ENCODE measurements at places on chromosomes 4 and X. TPM values are rescaled to one million over a fixed set of nuclear protein-coding genes. Genes with fewer than 3 reads are reported as not detected.

The GAGE13 gene
- total RNA-seq: not detected

The CPXCR1 gene
- not detected for total RNA-seq

The MAGEA6 gene
- total RNA-seq: not detected

The RPS6KA6 gene
- not detected for total RNA-seq

The SSR4 gene
- total RNA-seq: 281 TPM

The RAB40AL gene
- 0.44 TPM for total RNA-seq

The NXF2B gene
- total RNA-seq: not detected

The PDE5A gene
- total RNA-seq: 0.10 TPM

The TLR2 gene
- 1.0 TPM for total RNA-seq

The PWWP3B gene
- not detected for total RNA-seq

The HSFX4 gene
- total RNA-seq: not detected

DNA sequence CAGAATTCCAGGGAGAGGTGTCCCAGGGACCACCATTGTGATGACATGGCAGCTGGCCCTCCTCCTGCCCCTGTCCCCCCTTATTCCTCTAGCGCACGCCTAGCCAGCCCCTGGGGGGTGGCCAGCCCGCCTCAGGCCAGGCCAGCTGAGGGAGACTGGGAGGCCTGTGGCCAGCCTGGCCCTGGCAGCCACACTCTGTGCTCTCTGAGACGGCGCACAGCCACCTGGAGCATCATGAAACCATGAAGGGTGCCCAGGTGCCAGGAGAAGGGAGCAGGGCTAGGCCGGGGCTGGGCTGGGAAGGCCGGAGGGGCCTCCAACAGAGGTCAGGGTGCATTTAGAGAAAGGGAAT, 14.4 kb upstream of the DUSP9 start:
- H3K4me3 ChIP-seq: no peak overlapping the region
- H3K27ac ChIP-seq: no peak overlapping the region
- DNase-seq: no peak
- no peaks in the 10 kb centered on the region for H3K4me1 ChIP-seq
- H3K36me3 ChIP-seq: no peaks in the 10 kb centered on the region

DNA sequence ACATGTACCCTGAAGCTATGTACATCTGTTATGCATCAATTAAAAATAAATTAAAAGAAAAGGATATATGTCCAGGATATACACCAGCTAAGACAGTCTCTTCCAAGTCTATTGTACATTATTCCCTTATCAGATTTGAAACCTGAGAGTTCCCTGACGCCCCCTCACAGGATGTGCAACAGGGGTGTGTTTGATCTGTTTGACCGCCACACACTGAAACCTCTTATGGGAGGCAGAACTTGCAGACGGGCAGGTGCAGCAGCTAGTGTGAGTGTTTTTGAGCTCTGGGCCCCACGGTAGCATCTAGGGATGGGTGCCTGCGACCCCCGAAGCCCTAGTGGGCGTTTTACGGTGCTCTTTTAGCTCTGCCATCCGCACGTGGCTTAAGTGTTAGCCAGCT, 4.7 kb downstream of the XG start:
- H3K4me1 ChIP-seq: no peaks in the 10 kb centered on the region
- no peaks in the 10 kb centered on the region for H3K36me3 ChIP-seq
- no peak overlapping the region for H3K27ac ChIP-seq
- no peak overlapping the region for H3K4me3 ChIP-seq
- peaks cover 4% of the 10 kb centered on the region for H3K27me3 ChIP-seq

GRCh38 chrX:45077748-45078424, 122.8 kb downstream of the DIPK2B start:
- H3K27ac ChIP-seq: peak overlapping the region; percentile 76
- no peaks in the 10 kb centered on the region for H3K27me3 ChIP-seq
- H3K36me3 ChIP-seq: peaks cover 18% of the 10 kb centered on the region
- peak overlapping the region; percentile 45 for H3K4me3 ChIP-seq
- DNase-seq: no peak
- H3K4me1 ChIP-seq: peaks cover 30% of the 10 kb centered on the region

DNA sequence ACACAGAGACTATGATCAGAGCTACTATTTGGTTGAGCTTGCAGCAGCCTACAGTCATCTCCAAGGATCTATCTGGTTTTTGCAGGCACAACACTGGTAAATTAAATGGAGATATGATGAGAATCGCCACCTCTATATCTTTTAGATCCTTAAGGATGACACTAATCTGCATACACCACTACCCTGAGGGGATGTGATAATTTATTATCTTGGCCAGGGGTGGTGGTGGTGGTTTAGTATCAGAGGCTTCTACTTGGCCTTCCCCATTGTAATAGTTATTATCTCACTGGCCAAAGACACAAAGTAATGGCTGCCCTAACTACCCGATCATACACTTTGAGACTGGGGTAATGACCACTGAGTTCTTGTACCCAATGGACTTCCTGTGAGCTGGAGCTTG, 21.2 kb downstream of the CCDC160 start:
- H3K36me3 ChIP-seq: no peaks in the 10 kb centered on the region
- no peak overlapping the region for H3K4me3 ChIP-seq
- H3K4me1 ChIP-seq: peaks cover 5% of the 10 kb centered on the region
- H3K27me3 ChIP-seq: no peaks in the 10 kb centered on the region

- peaks cover 8% of the 10 kb centered on the region for H3K36me3 ChIP-seq
- H3K27me3 ChIP-seq: no peaks in the 10 kb centered on the region
- no peak for DNase-seq
Measured at GRCh38 chr4:56425518-56425917, 9.9 kb downstream of the PPAT start.

DNA sequence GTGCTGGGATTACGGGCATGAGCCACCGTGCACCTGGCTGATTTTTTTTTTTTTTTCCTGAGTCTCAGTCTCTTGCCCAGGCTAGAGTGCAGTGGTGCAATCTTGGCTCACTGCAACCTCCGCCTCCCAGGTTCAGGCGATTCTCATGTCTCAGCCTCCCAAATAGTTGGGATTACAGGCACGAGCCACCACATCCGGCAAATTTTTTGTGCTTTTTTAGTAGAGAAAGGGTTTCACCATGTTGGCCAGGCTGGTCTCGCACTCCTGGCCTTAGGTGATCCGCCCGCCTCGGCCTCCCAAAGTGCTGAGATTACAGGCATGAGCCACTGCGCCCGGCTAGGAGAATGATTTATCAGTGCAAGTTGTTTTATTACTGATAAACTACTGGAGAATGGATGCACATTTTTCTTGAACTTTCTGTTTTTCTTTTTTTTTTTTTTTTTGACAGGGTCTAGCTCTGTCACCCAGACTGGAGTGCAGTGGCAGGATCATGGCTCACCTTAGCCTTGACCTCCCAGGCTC, 39.7 kb upstream of the DHRSX start:
- DNase-seq: no peak
- no peaks in the 10 kb centered on the region for H3K36me3 ChIP-seq
- no peaks in the 10 kb centered on the region for H3K27me3 ChIP-seq

DNA sequence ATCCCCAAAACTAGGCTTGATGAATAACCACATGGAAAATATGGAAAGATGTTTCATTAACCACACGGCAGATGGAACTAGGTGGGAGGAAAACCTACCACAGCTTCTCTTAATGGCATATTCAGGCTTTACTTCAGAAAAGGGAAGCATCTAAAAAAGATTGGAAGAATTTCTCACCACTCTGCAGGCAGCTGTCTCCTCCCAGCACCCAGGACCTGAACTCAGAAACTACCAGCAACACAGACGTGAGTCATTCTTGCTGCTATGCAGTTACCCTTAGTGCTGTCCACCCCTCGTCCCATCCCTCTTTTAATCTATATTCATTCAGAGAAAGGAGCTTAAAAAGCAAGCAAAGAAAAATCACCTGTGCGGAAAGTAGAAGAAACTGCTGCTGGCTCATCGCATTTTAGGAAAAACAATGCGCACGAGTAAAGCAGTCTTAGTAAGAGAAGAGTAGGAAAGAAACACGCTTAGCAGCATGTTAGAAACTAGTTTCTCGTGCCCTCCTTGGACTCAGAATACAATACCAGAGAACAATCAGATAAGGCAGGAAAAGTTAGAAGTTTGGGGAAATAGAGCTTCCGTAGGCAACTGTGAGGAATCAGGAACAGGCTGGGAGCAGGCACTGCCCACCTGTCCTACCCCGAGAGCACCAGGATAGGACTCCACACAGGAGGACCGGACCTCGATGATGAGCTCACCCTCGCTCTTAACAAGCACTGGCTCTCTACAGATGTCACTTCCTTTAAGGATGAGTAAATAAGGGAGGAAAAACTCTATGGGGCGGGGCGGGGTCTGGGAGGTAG, 48.1 kb upstream of the ENPP6 start:
- peaks cover 76% of the 10 kb centered on the region for H3K4me1 ChIP-seq
- no peaks in the 10 kb centered on the region for H3K27me3 ChIP-seq
- H3K4me3 ChIP-seq: peak overlapping the region; percentile 67
- H3K36me3 ChIP-seq: no peaks in the 10 kb centered on the region
- no peak for DNase-seq
- H3K27ac ChIP-seq: peak overlapping the region; percentile 74

- peaks cover 4% of the 10 kb centered on the region for H3K36me3 ChIP-seq
- H3K27ac ChIP-seq: no peak overlapping the region
- no peak for DNase-seq
- no peak overlapping the region for H3K4me3 ChIP-seq
- H3K4me1 ChIP-seq: peaks cover 19% of the 10 kb centered on the region
Measured at GRCh38 chr4:145183023-145183422, 2.6 kb upstream of the OTUD4 start.

GRCh38 chr4:108779958-108780357, 17.1 kb upstream of the ETNPPL start:
- DNase-seq: no peak
- H3K4me3 ChIP-seq: no peak overlapping the region
- H3K36me3 ChIP-seq: no peaks in the 10 kb centered on the region
- H3K4me1 ChIP-seq: no peaks in the 10 kb centered on the region

GRCh38 chr4:101127176-101127790, 220.0 kb downstream of the PPP3CA start:
- DNase-seq: no peak
- H3K36me3 ChIP-seq: peaks cover 2% of the 10 kb centered on the region
- no peak overlapping the region for H3K27ac ChIP-seq
- H3K4me3 ChIP-seq: no peak overlapping the region
- H3K4me1 ChIP-seq: peaks cover 6% of the 10 kb centered on the region

GRCh38 chrX:49695276-49696180, at the start of gene PAGE1:
PAGE1 (minus strand) TSS chrX:49695984; CDS start chrX:49694770, 1,214 bp downstream.
- H3K4me1 ChIP-seq: no peaks in the 10 kb centered on the region
- H3K4me3 ChIP-seq: no peak within 1 kb of the TSS
- DNase-seq: no peak
- no peaks in the 10 kb centered on the region for H3K27me3 ChIP-seq
- no peaks in the 10 kb centered on the region for H3K36me3 ChIP-seq
- H3K27ac ChIP-seq: no peak within 1 kb of the TSS

GRCh38 chrX:24846550-24847150, 152.9 kb downstream of the POLA1 start:
- H3K36me3 ChIP-seq: peaks cover 5% of the 10 kb centered on the region
- H3K27ac ChIP-seq: no peak overlapping the region
- H3K4me3 ChIP-seq: no peak overlapping the region

- no peaks in the 10 kb centered on the region for H3K27me3 ChIP-seq
- H3K4me3 ChIP-seq: no peak overlapping the region
- H3K36me3 ChIP-seq: peaks cover 37% of the 10 kb centered on the region
- H3K4me1 ChIP-seq: peaks cover 45% of the 10 kb centered on the region
- DNase-seq: no peak
Measured at GRCh38 chrX:13721371-13721770, 13.0 kb downstream of the TRAPPC2 start.

DNA sequence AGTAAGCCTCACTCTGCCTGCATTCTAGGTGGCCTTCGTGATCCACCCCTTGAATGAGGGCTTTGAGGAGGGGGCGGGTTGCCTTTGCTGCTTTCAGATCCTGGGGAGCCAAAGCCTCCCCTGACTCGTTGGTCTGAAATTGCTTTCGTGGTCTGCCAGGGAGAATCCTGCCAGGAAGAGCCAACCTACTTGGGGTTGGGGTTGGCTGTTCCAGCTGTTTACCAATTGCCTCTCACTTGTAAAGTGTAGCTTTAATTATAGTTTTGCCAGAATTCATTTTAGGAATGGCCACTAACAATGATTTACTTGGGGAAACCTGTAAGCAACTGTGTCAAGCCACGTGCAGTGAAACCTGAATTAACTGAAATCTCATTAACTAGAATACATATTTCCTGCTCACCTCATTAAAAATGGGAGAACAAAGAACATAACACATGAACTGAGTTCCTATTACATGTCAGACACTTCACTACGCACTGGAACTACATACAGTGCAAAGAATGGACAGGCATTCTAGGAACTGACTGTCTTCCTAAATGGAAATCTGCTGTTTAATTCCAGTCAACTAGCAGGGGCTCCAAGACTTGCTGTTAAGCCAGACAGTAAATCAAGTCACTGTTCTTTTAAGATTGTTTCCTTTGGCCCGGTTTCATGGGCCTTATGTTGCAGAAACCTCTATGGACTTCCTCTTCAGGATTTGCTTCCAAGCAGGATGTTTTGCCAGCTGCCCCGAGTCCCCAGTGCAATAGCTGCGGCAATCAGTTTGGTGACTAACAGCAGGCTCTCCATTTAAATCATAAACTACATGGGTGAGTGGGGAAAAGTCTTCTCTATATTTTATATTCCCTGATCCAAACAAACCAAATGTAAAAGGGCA, 16.4 kb upstream of the NKRF start:
- no peak overlapping the region for H3K4me3 ChIP-seq
- H3K27ac ChIP-seq: no peak overlapping the region
- peaks cover 17% of the 10 kb centered on the region for H3K36me3 ChIP-seq

- no peaks in the 10 kb centered on the region for H3K4me1 ChIP-seq
- H3K4me3 ChIP-seq: no peak overlapping the region
- DNase-seq: no peak
- H3K27ac ChIP-seq: no peak overlapping the region
Measured at GRCh38 chrX:104187931-104188330, 21.7 kb downstream of the FAM199X start.

GRCh38 chr4:114229706-114230105, 250.3 kb upstream of the ARSJ start:
- no peak overlapping the region for H3K27ac ChIP-seq
- H3K4me3 ChIP-seq: no peak overlapping the region
- no peaks in the 10 kb centered on the region for H3K4me1 ChIP-seq

GRCh38 chr4:185437809-185438208, 12.0 kb upstream of the UFSP2 start:
- H3K36me3 ChIP-seq: no peaks in the 10 kb centered on the region
- no peak for DNase-seq
- H3K27me3 ChIP-seq: peaks cover 8% of the 10 kb centered on the region
- H3K4me3 ChIP-seq: no peak overlapping the region
- no peaks in the 10 kb centered on the region for H3K4me1 ChIP-seq
- no peak overlapping the region for H3K27ac ChIP-seq

DNA sequence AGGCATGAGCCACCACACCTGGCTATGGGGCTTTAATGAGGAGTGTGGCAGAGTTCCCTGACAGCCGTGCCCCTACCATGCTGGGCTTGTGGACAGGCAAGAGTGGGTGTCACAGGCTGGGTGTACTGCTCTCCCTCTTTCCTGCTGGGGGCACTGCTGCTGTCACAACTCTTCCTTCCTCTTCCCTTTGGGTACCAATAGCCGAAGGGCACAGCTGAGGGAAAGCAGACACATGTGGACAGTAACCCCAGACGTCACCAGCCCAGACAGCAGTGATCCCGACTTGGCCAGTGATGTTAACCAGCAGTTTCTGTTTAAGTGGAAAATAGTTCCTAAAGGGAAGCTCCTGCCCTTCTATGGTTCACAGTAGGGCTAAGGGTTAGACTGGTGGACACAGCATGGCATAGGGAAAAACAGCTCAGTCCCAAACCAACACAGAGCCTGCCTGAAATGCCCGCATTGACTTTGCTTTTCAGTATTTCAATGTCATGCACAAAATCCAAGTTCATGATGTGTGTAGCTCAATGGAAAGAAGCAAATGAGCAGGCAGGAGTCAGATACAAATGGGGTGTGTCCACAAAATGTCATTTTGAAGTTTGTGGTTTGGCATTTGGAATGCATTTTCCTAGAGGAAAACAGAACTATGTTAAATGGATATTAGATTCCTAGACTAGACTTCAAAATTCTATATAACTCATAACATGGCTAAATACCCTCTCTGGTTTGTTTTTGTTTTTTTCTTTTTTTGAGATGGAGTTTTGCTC, 24.9 kb upstream of the DDX3X start:
- DNase-seq: no peak
- H3K4me3 ChIP-seq: no peak overlapping the region
- no peaks in the 10 kb centered on the region for H3K4me1 ChIP-seq
- H3K27ac ChIP-seq: no peak overlapping the region
- H3K36me3 ChIP-seq: no peaks in the 10 kb centered on the region

All from activated T-helper 1 cell treated with anti-CD3 and anti-CD28 coated beads, Interleukin-12 subunit alpha, Interleukin-12 subunit beta, Interleukin-2, Interleukin-4 antibody, amounts not matched to agents 30 ng/mL and 10 ng/mL and 1 ng/mL, durations not matched to agents 14 hours and 24 hours and 36 hours (primary cell).